ENCODE measurements at places on chromosomes 16 and 17.
A peak's percentile ranks its signal among the peaks of the same experiment; 100 is the strongest.

DNA sequence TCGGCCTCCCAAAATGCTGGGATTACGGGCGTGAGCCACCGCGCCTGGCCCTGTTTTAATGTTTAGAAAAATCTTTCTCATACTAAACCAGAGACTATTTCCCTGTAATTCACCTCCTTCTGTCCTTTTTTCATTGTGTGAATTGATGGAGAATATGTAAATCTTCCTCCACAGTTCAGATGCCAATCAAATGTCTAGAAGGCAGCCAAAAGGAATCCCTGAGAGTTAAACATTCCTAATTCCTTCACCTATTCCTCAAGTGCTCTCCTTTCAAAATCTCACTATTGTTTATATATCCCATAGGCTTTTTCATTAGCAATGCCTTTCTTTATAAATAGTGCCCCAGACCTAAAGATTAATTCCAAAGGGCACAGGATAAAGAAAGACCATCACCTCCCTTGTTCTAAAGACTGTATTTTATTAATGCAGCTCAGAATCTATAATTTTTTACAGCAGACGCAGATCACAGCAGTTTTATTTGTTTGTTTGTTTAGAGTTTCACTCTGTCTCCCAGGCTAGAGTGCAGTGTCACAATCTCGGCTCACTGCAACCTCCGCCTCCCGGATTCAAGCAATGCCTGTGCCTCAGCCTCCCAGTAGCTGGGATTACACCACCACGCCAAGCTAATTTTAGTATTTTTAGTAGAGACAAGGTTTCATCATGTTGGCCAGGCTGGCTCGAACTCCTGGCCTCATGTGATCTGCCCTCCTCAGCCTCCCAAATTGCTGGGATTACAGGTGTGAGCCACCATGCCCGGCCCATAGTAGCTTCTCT, 30.5 kb downstream of the COPZ2 start:
- no peak for DNase-seq

DNA sequence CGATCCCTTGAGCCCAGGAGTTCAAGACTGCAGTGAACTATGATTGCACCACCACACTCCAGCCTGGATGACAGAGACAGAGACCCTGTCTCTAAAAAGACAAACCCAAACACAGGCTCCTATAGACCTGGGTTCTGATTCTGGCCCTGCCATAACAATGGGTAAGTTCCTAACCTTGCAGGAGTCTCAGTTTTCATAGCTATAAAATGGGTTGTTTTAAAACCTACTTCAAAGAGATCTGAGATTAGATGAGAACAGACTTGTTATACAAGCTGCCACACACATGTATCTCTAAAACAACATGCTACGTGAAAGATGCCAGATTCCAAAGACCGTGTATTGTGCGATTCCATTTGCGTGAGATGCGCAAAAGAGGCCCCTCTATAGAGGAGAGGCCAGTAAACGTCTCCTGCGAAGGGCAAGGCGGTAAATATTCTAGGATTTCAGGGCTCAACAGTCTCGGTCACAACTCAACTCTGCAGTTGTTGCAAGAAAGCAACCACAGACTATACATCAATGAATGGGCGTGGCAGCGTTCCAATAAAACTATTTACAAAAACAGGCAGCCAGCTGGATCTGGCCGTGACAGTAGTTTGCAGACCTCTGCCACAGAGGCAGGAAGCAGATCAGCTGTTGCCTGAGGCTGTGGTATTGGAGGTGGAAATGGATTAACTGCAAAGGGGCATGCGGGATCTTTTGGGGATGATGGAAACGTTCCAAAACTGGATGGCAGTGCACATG, 5.9 kb downstream of the CORO7 start:
- DNase-seq, result no peak

DNA sequence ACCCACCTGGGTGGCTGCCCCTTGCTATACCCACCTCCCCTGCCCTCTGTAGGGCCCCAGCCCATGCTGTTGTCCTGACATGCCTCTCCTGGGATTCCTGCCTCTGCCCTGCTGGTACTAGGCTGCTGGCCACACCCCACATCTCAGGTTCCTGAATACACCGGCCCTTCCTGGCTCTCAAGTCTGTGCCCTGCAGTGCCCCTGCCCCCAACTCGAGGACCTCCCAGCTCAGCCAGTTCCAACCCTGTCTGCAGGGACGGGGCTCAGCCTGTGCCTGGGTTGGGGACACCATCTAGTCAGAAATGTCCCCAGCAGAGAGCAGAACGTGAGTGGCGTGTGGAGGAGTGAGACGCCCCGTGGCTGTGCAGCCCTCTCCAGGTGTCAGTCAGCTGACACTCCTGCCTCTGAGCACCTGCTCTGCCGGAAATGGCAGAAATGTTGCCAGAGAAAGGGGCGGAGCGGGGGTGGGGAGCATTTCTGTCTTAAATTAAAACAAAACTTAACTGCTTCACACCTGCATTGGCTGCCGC, 28.7 kb downstream of the ACSF3 start:
- DNase-seq, result peak; percentile 73

DNA sequence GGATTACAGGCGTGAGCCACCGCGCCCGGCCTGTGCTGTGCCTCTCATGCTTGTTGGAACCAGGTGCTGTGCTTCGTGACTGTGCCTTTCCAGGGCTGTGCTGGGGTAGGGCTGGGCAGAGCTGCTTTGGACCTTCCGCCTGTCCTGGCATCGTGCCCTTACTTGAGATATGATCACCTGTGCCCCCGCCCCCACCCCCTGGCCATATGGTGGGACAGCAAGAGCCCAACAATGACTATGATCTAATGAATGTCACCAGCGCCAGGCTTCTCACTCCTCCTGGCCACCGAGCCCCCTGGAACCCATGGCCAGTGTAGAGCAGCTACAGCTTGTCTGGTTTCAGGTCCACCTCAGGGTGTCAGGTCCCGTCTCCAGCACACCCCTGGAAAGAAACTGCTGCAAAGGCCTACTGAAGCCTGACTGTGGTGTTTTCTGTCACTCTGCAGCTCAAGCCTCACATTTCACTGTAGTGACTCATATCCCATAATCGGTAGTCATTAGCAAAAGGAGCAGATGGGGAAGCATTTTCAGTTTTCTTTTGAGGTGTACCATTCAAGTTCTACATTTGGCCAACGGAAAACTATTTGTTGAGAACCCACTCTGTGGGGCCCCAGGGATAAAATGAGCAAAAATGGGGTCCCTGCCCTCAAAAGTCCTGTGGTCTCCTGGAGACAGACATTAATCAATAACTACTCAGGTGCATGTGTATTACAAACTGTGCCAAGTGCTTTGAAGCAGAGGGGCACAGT, 22.1 kb downstream of the FCSK start:
- peak; percentile 75 for DNase-seq

DNA sequence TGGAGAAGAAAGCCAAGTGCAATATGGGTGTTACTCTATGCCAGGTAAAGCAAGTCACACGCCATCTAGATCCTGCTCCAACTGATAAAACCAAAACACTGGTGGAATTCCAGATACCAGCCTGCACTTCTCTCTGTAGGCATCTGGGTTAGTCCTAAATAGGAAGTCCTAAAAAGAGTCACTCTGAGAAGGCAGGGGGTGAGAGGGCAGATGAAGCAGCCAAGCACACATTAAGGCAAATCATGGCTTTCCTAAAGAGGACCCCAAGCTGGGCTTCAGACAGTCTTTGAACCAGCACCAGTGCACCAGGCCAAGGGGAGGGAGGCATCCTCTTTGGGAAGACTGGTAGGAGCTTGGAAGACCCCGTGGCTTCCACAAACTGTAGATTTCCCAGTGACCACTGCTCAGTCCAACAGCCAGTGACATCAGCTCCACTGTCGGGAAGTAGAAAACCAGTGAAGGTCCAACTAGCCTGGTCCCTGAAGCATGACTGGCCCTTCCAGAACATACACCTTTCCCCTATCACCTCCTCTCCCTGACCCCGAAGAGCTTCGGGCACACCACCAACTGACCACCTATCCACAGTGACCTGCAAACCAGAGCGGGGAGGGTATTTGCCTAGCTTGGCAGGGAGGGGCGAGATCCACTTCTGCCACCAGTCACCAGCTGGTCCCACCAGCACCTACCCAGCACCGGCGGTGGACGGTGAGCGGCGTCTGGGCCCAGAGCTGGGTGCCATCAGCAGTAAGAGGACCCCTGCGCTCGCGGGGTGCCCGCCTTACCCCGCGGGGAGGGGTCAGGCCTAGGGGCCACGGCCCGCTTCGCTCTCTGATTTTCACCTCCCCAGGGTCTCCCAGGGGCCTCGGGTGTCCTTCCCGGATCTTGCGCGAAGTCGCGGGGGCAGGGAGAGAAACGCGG, 1.0 kb downstream of the LITAF start:
- peak; percentile 77 for DNase-seq

GRCh38 chr17:40832840-40833239, 10.4 kb upstream of the KRT10 start:
- no peak for DNase-seq

DNA sequence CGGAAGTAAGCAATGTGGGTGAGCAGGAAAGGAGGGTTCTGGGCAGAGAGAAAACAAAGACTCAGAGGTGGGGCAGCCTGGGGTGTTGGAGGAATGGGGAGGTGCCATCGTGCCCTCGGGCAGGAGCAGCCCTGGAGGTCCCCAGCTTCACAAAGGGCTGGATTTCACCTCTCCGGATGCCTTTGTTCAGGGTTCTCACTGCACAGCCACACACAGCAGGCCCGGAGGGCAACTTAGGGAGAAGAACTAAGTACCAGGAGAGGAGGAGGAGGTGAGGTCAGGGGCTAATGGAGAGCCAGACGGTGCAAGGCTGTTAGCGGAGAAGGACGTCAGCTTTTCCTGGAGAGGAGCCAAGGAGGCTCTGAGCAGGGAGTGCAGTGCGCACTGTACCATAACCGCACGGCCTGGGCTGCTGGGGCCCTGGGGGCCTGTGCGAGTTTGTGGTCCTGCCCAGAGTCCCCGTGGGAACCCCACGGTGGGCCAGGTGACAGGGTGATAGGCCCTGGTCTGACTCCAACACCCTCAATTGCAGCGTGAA, 9.3 kb downstream of the ARRB2 start:
- no peak for DNase-seq
